Esophagus squamous epithelium (tissue), 5 donors: ENCODE measurements at places on chromosomes 3 and 15. TPM values are rescaled to one million over a fixed set of nuclear protein-coding genes. Genes with fewer than 3 reads are reported as not detected.
A peak's percentile ranks its signal among the peaks of the same experiment; 100 is the strongest.

- DNase-seq: no peak
- peak within 1 kb of the TSS; percentile 76 for H3K4me3 ChIP-seq
- peaks cover 34% of the 10 kb centered on the region for H3K27me3 ChIP-seq
- H3K36me3 ChIP-seq: no peaks in the 10 kb centered on the region
- H3K4me1 ChIP-seq: peaks cover 12% of the 10 kb centered on the region
Measured at GRCh38 chr15:78811124-78811824, at the start of gene ADAMTS7. Gene ADAMTS7 (minus strand): TSS chr15:78811464. CDS start chr15:78811220, 244 bp downstream.

DNA sequence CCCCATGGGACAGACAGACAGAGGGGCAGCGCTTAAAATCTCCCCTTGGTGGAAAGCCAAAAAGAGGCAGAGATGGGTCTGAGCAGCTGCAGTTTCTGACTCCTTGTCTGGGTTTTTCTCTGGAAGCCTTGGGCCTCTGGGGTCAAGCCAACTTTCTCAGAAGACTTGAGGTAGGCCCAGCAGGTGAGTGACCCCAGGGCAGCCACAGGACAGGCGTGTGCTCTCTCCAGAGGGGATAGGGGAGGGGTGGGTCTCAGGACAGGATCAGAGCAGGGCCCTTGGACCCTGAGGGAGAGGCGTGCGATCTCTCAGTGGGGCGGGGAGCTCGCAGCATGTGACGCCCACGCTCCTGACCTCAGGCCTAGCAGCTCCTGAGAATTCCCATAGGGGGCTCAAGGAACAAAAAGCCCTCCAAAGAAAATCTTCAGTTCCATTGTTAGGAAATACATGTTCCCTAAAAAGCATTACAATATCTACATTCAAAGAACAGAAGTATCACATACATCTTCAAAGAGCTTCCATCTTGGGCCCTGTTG is 34.6 kb upstream of the DUSP7 start:
- no peaks in the 10 kb centered on the region for H3K27me3 ChIP-seq
- DNase-seq: no peak
- peaks cover 52% of the 10 kb centered on the region for H3K4me1 ChIP-seq
- no peak overlapping the region for H3K27ac ChIP-seq

The MESP2 gene
- total RNA-seq: 0.59 TPM

The CCDC39 gene
- total RNA-seq: not detected

- no peaks in the 10 kb centered on the region for H3K4me1 ChIP-seq
- H3K27me3 ChIP-seq: no peaks in the 10 kb centered on the region
- DNase-seq: no peak
- H3K27ac ChIP-seq: no peak overlapping the region
- H3K4me3 ChIP-seq: no peak overlapping the region
- peaks cover 41% of the 10 kb centered on the region for H3K36me3 ChIP-seq
Measured at GRCh38 chr15:52143873-52144272, 31.3 kb upstream of the BCL2L10 start.

GRCh38 chr3:177693616-177694264 is 496.5 kb upstream of the TBL1XR1 start:
- H3K4me3 ChIP-seq: no peak overlapping the region
- H3K27me3 ChIP-seq: no peaks in the 10 kb centered on the region
- no peaks in the 10 kb centered on the region for H3K36me3 ChIP-seq

- no peak for DNase-seq
- no peaks in the 10 kb centered on the region for H3K4me1 ChIP-seq
- H3K27me3 ChIP-seq: no peaks in the 10 kb centered on the region
- no peaks in the 10 kb centered on the region for H3K36me3 ChIP-seq
- no peak overlapping the region for H3K4me3 ChIP-seq
Measured at GRCh38 chr3:143208976-143209714, 89.6 kb downstream of the CHST2 start.

- H3K4me3 ChIP-seq: no peak overlapping the region
- no peak for DNase-seq
- no peaks in the 10 kb centered on the region for H3K4me1 ChIP-seq
Measured at GRCh38 chr3:11379238-11379823, 107.1 kb downstream of the ATG7 start.

GRCh38 chr3:52544937-52545336 is 8.5 kb downstream of the UQCC5 start:
- H3K27me3 ChIP-seq: no peaks in the 10 kb centered on the region
- H3K27ac ChIP-seq: no peak overlapping the region
- no peaks in the 10 kb centered on the region for H3K4me1 ChIP-seq
- no peak overlapping the region for H3K4me3 ChIP-seq
- H3K36me3 ChIP-seq: peaks cover 10% of the 10 kb centered on the region
